ENCODE measurements at places on chromosomes 1 and 21. TPM values are rescaled to one million over a fixed set of nuclear protein-coding genes. Genes with fewer than 3 reads are reported as not detected.
A peak's percentile ranks its signal among the peaks of the same experiment; 100 is the strongest.

DNA sequence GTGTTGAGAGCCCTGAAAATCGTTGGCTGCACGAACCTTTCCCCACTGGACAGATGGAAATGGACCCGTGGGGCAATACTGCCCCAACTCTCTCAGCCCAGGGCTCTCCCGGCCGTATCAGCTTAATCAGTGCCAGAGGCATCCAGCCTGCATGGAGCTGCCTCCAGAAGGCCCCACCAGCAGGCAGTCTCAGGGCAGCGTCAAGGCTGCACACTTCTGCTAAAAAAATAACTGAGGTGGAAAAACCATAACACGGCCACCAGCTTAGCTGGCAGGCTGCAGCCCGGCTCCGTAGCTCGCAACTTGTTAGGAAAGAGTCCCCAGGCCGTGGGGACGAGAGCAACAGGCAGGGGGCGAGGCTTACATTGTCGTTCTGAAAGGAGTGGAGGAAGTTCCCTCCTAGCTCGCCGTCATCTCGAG is 27.9 kb downstream of the MRPL37 start:
- no peak for DNase-seq

Gene IFI44L
- 1.1 TPM for polyA plus RNA-seq

Gene C1orf74
- 0.92 TPM for polyA plus RNA-seq

GRCh38 chr1:204705888-204706837 is 20.6 kb upstream of the LRRN2 start:
- DNase-seq, result no peak

DNA sequence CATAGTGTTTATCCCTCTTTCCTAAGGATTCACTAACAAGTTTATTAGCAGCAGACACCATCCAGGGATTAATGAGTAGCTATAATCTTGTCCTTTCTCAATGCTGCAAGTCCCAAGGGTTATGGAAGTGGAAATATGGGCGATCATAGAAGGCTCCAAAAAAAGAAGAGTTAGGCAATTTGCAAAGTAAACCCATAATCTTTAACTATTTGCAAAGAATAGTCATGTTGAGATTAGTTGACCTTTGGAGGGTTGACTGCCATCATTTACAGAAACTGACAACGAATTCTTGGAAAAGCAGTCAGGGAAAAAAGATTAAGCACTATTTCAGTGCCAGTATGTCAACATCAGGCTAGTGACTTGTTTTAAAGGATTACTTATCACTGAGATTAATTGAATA is 169.9 kb downstream of the KCNT2 start:
- no peak for DNase-seq

- DNase-seq, result no peak
These were observed 4.4 kb downstream of the TTC34 start for GRCh38 chr1:2796890-2797740.

GRCh38 chr21:44615911-44616590 is 4.2 kb downstream of the KRTAP10-8 start:
- DNase-seq, result no peak

DNA sequence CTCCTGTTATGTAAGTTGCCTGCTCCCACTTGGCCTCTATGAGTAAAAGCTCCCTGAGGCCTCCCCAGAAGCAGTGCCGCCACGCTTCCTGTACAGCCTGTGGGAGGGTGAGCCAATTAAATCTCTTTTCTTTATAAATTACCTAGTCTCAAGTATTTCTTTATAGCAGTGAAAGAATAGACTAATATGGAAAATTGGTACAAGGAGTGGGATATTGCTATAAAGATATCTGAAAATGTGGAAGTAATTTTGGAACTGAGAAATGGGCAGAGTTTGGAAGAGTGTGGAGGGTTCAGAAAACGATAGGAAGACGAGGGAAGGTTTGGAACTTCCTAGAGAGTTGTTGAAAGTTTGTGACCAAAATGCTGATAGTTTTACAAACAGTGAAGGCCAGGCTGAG is 572.3 kb downstream of the MATN1 start:
- DNase-seq, result no peak

DNA sequence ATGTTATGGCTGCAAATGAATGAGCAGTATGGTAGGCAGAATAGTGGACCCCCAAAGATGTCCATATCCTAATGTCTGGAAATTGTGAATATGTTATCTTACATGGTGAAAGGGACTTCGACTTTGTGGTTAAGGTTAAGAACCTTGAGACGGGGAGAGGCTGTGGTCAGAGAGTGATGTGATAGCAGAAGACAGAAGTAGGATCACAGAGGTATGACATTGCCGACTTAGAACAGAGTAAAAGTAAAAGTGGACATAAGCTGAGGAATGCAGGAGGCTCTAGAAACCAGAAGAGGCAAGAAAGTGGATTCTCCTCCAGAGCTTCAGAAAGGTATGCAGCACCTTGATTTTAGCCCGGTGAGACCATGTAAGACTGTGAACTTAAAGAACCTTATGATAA is 74.6 kb downstream of the CTH start:
- DNase-seq, result no peak

GRCh38 chr1:79369091-79369490 is 362.6 kb upstream of the ADGRL4 start:
- DNase-seq, result no peak

Gene DMRTB1
- polyA plus RNA-seq, result not detected

- no peak for DNase-seq
These were observed 215.1 kb downstream of the ATG4C start for GRCh38 chr1:62998845-62999649.

DNA sequence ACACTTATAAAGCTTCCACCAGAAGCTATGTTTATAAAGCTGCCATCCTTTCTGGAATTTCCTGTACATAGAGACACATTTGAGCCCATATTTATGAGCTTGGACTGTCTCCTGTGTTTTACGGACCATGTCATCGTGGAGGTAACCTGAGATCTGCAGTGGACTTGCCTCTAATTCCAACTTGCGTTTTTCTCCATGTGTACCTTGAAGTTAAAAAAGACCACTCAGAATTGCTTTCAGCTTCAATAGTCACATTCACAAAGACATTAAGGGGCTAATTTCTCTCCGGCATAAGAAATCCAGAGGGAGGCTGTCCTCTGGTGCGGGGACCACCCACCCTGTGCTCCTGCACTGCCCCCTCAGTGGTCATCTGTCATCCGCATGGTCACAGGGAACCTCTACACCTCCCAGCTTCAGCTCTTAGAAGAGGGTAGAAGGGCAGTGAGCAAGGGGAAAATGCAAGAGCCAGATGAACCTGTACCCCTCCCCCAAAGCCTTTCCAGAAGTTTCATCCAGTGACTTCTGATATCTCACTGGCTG is 521.4 kb upstream of the CAMK1G start:
- no peak for DNase-seq

DNA sequence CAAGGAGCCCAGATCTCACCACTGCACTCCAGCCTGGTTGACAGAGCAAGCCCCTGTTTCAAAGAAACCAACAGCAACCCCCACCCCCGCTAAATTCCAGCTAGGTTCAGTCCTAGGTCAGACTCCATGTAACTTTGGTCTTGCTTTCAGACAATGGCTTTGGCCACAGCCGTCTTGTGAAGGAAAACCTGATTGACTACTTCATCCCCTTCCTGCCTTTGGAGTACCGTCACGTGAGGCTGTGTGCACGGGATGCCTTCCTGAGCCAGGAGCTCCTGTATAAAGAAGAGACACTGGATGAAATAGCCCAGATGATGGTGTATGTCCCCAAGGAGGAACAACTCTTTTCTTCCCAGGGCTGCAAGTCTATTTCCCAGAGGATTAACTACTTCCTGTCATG is 12.9 kb downstream of the TOR3A start:
- DNase-seq, result no peak

- DNase-seq, result no peak
These were observed 47.7 kb downstream of the PARP1 start for GRCh38 chr1:226360106-226360746.

DNA sequence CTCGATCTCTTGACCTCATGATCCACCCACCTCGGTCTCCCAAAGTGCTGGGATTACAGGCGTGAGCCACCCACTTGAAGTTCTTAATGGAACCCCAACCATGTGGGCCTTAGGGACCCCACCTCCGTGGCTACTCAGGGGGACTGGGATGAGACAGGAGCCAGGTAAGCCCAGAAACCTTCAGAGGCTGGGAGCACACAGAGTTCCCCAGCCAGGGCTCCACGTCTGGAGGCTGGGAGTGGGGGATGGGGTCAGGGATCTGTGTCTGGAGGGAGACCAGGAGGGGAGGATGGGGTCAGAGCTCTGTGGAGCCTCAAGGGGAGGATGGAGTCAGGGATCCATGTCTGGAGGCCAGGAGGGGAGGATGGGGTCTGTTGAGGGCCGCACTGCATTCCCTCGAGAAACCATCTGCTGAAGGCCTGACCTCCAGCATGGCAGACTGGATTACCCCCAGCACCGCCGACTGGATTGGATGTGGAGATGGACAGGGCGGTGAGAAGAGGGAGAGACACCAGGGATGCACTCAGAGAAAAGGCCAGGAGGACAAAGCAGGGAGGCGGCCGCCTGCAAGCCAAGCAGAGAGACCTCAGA is 2.1 kb upstream of the FTCD start:
- DNase-seq, result peak; percentile 11

Gene KIF26B
- 0.27 TPM for polyA plus RNA-seq

DNA sequence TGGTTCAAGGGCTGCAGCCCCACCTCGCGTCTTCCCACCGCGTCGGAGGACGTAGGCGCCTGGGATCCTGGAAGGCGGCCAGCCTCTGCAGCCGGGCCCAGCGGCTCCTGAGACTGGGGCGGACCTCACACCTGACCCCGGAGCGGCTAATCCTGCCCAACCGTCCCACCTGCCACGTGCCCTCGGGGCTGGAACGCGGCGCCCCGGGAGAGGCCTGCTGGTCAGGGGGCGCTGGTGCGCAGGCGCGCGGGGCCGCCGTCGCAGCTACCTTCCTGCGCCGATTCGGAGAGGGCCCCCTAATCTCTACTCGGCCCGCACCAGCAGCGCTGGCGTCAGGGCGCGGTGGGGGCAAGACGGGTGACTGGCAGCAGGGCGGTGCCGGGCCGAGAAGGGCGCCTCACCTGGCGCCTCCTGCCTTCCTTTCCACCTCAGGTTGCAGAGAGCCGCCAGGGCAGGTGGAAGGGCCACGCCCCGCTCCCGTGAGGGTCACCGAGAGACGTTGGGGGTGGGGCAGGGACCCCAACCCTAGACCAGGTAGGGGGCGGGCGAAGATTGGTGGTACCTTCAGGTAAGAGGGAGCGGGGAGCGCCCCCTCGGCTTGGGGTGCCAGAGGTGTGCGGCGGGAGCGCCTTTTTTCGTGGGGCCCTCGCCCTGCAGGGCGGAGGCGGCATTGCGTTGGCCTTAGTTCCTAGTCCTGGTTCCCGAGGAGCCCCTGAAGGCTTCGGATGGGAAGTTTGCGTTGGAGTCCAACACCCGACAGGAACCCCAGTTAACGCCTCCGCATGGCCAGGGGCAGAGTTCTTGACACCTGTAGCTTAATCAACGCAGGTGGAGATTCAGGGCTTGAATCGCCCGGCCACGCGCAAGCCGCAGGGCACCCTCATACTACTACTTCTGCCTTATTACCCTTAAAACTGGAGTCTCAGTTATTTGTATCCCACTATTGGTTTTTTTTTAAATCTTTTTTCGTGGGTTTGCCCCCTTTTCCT is at the start of gene TDRD5:
Gene TDRD5, plus strand, starts transcription at position 241 of the 989 bp plus-strand sequence. CDS start 784 bp downstream, outside the sequence.
- DNase-seq, result peak; percentile 46

DNA sequence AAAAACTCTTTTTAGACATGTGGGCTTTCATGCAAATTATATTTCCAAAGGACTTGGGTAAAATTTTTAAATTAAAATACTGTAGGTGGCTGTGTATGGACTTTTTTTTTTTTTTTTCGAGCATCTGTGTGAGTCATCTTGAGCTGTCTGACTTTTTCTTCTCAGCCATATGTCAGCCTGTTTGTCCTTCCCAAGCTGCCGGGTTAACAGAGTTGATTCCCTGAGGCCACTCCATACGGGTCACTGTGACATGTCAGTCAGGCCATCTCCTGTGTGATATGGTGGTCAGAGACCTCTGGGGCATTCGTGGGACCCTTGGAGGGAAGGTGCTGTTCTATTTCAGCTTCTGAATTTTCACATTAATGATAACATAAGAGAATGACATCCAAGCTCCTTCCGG is 148.3 kb downstream of the KCNJ6 start:
- no peak for DNase-seq

Gene CLDN8
- not detected for polyA plus RNA-seq

DNA sequence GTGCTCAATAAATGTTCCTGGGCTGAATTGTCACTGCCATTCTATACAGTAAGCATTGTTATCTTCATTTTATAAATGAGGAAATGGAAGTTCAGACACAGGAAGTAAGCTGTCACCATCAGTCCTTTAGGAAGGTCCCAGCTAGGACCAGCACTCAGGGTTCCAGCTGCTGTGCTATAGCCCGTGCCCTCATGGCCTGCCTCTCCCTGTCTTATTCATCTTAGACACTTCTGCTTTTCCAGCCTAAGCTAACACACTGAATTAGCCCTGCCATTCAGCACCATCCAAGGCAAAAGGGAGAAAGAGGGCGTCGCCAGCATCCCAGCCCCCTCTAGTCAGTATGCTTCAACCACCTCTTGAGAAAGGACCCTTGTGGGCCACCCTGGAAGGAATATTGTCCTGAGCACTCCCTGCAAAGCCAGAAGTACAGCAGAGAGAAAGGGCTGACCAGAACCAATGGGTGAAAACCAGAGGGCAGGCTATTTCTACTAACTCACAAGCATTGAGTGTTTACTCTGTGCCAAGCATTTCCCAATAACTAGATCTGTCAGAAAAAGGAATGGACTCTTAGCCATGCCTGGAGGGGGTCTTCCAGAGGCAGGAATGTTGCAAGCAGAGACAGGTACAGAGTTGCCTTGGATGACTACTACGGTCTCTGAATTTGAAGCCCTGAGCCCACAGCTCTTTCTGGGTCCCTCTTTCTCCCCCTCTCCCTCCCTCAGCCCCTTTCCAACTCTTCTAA is 77.9 kb upstream of the NFIA start:
- no peak for DNase-seq

DNA sequence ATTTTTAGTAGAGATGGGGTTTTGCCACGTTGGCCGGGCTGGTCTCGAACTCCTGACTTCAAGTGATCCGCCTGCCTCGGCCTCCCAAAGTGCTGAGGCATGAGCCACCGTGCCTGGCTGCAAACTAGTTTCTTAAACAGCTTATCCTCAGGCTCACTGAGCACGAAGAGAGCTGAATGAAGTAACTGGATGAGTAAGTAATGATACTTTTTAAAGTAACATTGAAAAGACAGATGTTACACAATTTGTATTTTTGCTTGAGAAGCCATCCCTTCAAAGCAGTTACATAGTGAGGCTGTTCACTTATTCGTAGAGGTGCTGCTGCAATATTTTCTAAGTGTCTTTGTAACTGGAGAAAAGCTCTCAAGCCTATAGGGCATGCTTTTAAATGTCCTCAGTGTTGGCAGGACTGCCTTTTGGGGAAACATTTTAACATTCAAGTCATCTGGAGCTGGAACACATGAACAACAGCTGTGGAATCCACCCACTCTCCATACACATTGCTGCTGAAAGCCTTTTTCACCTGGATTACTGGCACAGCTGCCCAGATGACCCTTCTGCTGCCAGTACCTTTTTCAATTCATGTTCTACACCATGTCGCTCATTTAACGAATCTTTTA is 2.7 kb upstream of the YBX1 start:
- no peak for DNase-seq

Measured in pancreas (tissue), 10 donors.